ENCODE measurements at places on chromosomes 7 and 10. TPM values are rescaled to one million over a fixed set of nuclear protein-coding genes. Genes with fewer than 3 reads are reported as not detected.

DNA sequence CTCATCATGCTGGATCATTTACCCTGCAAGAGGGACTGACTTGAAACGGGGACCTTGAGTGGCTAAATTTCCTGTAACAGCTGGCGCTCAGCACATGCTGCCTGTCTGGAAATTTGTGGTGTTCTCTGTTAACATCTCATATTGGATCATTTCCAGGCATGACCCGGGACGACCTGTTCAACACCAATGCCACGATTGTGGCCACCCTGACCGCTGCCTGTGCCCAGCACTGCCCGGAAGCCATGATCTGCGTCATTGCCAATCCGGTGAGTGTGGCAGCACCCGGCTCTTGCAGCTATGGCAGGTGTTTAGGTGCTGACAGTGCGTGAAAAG is 9.9 kb downstream of the MDH2 start:
- no peak for DNase-seq

- no peak for DNase-seq
These were observed 202.2 kb downstream of the CACNA2D1 start for GRCh38 chr7:82241356-82241755.

DNA sequence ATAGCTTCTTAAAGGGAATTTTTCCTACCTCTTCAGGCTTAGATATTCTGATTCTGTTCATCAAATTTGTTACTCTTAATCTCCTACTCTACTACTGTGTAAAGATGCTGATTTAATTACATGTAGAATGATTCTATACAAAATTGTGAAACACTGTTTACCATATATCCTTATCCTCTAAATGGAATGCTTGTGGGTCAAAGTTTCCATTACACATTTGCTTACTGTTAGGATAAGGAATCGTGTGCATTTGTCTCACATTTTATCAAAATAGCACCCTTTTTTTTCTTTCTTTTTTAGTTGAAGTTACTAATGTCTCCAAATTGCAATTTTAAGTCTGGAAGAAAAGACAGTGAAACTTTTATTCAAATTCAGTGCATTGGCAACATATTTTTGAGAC is 65.3 kb downstream of the TFEC start:
- DNase-seq, result no peak

DNA sequence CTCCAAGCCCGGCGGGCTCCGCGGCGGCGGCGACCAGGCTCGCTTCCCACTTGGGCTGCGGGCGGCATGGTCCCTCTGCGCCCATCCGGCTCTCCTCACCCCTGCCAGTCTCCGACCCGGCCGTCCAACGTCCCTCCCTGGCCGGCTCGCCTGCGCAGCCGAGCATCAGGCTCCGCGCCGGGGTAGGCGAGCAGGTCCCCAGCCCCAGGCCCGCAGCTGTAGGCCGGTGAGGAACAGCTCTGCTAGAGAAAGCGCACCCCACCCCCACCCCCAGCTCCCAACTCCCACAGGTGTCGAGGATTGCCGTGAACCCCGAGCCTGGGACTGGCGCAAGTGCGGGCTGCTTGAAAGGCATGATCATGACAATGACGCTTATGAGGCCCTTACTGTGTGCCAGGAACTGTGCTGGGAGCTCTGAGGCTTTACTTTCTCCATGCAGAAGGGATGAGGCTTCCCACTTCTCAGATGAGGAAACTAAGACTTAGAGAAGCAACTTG is 20.8 kb upstream of the PAX2 start:
- no peak for DNase-seq

DNA sequence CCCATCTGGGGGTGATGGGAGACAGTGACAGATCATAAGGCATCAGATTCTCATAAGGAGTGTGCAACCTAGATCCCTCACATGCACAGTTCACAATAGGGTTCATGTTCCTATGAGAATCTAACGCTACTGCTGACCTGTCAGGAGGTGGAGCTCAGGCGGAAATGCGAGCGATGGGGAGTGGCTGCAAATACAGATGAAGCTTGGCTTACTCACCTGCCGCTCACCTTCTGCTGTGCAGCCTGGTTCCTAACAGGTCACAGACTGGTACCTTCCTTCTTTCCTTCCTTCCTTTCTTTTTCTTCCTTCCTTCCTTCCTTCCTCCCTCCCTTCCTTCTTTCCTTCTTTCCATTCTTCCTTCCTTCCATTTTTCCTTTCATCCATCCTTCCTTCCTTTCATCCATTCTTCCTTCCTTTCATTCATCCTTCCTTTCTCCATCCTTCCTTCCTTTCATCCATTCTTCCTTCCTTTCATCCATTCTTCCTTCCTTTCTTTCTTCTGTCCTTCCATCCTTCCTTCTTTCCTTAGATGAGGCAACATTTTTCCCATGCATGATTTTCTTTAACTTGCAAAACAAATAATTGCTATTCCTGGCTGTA is 370.0 kb upstream of the AUTS2 start:
- no peak for DNase-seq

- no peak for DNase-seq
These were observed 46.7 kb downstream of the BMPR1A start for GRCh38 chr10:86803156-86803555.

DNA sequence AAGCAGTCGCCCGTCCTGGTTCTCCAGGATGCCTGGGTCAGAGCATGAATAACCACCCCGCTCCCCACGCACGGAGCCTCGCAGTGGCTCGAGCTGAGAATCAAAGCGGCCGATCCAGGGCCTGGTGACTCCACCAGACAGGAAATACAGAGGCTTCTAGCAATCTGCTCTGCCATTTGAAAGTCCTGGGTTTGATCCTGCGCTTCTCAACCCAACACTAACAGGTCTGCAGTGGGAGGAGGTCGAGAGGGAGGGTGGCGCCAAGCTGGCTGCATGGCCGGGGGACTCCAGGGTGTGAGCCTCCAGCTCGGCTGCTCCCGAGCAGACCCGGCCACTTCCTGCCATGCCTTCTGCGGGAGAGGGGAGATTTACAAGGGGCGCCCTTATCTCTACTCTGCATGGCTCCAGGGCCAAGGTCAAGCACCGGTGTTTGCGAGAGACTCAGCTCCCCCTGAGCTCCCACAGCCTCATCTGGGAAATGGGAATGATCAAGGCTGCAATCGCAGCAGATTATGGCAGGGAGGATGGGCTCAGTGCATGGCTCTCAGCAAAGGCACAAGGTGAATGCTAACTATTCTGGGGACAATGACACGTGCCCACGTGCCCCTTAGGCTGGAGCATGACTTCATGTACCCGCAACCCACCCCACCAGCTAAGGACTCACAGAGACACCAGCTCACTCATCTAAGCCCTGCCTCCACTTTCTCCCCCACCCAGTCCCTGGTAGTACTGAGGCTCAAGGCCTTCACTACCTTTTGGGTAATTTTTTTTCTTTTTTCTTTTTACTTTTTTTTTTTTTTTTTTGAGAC is 73.9 kb upstream of the TNRC18 start:
- DNase-seq, result no peak

- DNase-seq, result no peak
These were observed 114.1 kb downstream of the ZFAND4 start for GRCh38 chr10:45558425-45558824.

GRCh38 chr10:7776777-7777176 is 11.0 kb downstream of the KIN start:
- DNase-seq, result no peak

The C10orf105 gene
- 0.16 TPM for total RNA-seq

DNA sequence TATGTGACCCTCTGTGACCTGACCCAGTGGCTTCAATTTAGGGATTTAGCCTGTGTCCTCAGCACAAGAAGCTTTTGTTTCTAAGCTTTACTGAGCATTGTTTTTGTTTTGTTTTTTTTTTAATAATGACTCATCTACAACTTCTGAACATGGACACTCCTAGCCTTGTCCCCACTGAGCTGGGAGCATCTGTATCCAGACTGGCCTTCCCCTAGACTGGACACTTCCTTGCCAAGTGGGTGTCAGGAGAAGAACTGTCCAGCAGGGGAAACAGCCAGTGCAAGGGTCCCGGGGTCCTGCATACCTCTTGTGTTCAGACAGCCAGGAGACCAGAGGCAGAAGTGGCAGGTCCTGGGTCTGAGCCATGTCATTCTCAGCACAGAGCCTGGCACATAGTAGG is 108.6 kb downstream of the TMEM130 start:
- DNase-seq, result no peak

The HYAL4 gene
- not detected for total RNA-seq

- no peak for DNase-seq
These were observed 46.2 kb downstream of the CAV1 start for GRCh38 chr7:116571037-116571436.
